RWPE1 (cell line): ENCODE measurements at places on chromosomes 3 and 15.

DNA sequence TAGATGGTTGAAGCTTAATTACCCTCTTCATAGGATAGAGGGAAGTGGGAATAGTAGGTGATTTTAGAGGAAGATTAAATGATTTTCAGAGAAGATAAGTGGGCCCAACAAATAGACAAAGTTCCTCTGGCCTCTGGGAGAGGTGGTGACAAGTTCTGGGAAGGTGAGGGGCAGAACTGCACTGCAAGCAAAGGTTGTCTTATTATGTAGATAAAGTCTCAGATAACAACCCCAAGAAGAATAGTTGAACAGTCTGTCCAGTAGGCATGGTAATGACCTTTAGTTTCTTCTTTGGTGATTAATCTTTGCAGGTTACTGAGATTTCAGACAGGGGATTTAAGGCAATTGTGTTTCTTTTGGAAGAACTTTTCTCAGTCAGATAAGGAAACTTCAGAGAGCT lies 439.1 kb downstream of the ROBO2 start:
- DNase-seq: no peak

DNA sequence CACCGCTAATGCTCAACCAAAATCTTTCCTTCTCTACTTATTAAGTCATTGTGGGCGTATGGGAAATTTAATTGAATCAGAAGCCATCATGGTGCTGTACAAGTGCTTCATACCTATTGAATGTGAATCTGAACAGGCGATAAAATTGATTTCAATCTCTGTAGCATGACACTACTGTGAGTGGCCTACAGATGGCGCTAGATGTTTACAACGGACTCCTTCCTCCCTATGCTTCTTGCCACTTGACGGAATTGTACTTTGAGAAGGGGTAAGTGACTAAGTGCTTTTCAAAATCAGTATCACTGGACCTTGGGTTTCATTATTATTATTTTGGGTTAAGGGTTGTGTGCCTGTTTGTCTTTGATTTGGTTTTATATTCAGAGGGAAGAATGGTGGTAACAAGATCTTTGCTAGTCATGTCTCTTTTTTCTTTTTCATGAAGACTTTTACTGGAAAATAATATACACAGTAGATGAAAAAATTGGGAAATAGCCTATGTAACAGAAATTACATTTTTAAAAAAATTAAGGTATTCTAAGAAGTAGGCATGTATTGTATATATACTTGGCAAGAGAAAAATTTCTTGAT lies 35.4 kb downstream of the ACP3 start:
- DNase-seq: peak; percentile 68

DNA sequence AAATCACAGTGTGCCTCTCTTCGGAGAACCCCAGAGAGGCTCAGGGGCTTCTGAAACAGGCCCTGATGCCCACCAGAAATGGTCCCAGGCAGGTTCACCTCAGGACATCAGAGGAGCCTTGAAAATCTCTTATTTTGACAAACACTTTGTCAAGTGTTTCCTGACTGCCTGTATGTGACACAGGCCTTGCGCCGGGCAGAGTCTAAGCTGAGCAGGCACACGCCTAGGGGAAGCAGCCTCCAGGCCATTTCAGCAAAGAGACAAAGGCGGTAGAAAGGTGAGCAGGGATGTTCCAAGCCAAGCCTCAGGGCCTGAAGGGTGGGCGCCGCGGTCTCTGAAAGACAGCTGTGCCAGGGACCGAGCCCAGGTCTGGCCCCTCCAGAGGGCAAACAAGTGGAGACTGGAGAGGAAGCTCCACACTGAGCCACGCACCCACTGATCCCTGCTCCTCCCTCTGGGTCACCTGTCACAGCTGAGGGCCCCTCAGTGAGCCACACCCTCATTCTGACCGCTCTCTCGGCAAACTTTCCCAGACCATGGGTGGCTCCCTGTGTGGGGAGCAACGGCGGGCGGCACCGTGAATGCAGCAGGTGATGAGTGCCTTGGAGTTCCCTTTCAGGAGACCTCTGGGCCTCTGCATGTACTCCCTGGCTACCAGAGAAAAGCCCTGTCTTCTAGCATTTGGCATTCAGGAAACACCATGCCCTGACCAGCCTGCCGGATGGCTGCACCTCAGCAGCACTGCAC lies 136.1 kb downstream of the ADAMTS17 start:
- DNase-seq: no peak

GRCh38 chr3:8816106-8816505 lies 46.7 kb upstream of the OXTR start:
- no peak for DNase-seq
